ENCODE measurements at places on chromosomes 2 and 18.
A peak's percentile ranks its signal among the peaks of the same experiment; 100 is the strongest.

GRCh38 chr18:47752796-47753645 is 177.4 kb downstream of the SMAD2 start:
- DNase-seq = no peak

DNA sequence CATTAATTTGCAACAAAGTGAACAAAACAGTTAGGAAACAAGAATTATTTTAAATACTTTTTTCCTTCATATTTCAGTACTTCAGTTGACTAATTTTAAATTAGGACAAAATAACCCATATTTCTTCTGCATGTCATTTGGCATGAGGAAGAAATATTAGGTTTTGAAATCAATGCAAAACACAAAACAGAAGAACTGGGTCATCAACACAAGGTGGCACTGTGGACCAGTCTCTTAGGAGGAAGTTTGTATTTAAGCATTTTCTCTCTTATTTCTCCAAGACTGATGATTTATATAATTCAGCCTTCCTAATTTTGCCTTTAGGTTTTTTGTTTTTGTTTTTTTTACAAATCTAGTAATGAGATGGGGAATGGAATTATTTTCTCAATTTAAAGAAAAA is 352.8 kb upstream of the KCNH7 start:
- no peak for DNase-seq

- DNase-seq = no peak
Measured at GRCh38 chr2:17558053-17558452, 17.6 kb downstream of the VSNL1 start.

DNA sequence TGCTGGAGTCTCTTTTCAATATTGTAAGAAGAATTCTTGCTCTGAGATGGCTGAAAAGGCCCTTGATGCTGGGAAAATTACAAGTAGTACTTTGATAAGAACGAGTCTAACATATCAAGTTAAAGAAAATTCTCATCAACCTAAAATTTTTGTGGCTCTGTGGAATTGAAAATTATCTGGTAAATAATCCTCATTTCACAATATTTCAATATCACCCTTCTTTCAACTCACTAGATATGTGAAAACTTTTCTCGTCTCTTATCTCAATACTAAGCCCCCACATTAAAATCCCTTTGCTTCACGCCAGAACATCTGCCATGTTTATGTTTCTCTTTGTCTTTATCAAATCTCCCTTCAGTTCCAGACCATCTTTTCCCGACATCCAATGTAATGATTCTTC is 448.8 kb downstream of the ZNF516 start:
- DNase-seq = no peak

DNA sequence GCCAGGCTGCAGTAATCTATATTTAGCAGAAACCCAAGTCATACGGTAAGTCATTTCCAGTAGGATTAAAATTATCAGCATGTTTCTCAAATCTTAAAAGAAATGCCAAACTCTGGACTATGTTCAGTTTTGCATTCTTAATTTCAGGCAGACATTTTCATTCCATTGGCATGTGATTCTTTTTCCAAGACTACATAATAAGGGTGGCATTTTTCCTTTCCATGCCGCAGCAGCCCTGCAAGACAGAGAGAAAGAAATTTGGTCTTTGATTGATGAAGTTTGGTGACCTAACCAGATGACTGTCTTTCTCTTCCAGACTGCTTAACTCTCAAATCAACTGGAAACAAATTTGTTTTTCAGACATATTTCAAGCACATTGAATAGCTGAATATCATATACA is 118.1 kb downstream of the FHOD3 start:
- no peak for DNase-seq

GRCh38 chr2:241546771-241547498 is 11.6 kb upstream of the BOK start:
- DNase-seq = no peak

DNA sequence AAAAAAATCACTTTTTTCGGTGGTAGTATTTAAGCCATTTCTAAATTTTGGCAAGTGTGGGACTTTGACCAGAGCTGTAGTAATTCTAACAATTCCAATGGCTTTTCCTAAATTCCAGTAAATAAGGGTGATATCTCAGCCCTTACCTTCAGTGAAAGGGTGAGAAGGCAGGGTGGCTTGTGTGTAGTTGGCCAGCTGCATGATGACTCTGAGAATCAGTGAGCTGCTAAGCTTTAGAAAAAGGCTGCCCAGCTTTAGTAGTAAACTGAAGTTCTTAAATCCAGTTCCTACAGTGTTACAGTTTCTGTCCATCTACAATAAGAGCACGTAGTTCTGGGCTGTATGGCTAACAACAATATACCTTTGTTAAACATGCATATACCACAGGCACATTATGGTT is 42.0 kb downstream of the OXER1 start:
- DNase-seq = no peak

GRCh38 chr2:196415384-196415783 is 224.1 kb upstream of the CCDC150 start:
- no peak for DNase-seq

- no peak for DNase-seq
Measured at GRCh38 chr2:43708891-43709290, 32.7 kb upstream of the C1GALT1C1L start.

DNA sequence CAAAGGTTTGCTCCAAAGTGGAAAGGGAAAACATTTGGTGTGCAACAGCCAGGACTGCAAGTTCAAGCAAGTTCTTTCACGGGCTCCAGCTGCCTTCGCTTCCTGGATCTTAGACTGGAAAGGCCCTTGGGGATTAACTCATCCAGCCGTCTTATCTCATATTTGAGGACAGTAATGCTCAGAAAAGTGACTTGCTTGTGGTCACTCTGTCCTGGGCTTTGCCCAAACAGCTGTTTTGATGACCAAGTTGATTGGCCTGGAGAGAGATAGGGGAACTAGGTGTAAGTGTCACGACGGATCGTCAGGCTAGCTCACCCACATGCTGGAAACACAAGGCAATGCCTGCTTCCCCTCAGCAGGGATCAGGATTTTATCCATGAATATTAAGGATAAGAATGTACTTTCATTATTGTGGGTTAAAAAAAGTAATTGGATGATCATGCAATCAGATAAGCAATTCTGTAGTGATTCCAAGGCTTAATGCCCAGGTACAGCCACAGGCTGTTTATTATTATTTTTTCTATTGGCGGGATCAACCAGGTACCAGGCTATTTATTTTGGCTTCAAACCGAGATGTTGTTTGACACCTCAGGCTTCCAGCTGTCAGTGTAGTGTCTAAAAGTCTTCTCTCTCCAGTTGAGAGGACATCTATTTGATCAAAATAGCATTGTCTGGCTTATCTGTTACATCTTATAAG is 162.5 kb upstream of the EPAS1 start:
- DNase-seq = no peak

DNA sequence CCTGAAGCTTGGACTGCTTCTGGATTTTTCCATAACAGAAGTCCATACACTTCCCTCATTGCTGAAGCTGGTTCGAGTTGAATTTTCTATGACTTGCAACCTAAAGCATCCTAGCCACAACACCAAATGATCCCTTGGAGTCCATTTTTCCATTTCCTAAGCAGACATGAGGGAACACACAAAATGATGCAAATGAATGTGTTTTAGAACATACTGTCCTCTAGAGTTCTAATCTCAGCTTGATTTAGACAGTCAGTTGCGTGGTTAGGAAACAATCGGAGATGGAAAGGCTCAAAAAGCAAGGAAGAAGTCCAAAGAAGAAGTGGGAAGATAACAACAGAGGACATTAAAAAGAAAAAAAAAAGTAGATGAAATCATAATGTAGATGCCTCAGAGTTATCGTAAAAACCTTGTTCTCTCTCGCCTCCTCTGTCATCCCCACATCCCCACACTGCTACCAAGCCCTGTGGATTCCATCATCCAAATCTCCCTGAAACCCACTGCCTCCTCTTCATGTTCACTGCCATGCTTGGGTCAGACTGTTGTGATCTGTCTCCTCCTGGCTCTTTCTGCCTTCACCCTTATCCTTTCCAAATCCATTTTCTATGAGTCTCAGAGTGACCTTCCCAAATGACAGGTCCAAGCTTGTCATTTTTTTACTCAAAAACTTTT is 58.4 kb downstream of the TMEM247 start:
- no peak for DNase-seq

- no peak for DNase-seq
Measured at GRCh38 chr2:73928963-73929347, 2.3 kb downstream of the DGUOK start.

GRCh38 chr2:43278564-43279220 is 52.3 kb upstream of the ZFP36L2 start:
- no peak for DNase-seq

DNA sequence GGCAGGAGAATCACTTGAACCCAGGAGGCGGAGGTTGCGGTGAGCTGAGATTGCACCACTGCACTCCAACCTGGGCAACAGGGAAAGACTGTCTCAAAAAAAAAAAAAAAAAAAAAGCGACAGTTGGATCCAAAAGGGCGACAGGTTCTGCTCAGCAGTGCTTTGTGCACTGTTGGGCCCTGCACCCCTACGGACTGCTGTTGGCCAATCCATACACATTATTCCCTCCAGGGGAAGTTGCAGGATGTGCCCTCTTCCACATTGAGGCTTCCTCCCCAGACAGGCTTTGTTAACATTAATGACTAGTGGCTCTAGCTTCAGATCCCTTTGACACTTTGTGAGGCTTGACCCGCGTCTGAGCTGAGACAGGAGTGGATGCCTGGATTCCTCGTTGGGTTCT is 9.4 kb downstream of the NT5DC4 start:
- DNase-seq = no peak

GRCh38 chr2:47065771-47066380 is 89.2 kb downstream of the STPG4 start:
- no peak for DNase-seq

GRCh38 chr2:174959787-174960186 is 45.4 kb downstream of the CHN1 start:
- DNase-seq = no peak

GRCh38 chr18:50058731-50059130 is 136.2 kb downstream of the MYO5B start:
- no peak for DNase-seq

DNA sequence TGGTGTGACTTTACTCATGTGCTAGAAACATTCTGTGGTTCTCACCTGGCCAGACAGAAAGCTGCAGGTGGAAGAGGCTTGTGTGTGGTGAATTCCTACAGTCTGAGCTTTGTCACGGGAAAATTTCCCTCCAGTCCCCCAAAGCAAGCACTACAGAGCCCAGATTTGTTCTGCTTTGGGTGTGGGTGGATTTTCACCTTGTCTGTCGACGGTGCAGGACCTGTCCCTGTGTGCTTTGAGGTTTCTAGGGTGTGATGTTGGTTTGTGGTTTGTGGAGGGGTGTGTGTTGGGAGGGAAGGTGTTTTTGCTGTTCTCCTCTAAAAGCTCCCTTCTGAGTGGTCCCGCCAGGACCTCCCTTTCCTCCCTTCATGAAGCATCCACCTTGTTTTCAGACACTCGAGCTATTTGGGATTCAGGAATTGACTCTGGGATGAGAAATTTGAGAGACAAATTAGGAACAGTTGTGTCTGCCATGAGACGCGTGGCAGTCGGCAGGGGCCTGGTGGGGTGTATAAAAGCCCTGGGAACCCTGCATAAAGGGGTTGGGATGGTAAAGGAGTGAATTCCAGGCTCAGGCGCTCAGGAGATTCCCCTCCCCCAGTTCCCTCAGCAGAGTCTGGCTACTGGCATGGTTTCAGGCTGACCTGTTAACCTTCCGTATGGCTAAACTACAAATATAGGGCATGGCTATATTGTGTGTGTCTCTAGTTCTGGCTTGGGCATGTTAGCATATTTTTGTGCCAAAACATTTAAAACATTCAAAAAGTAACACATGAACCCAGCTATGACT is 65.5 kb downstream of the DGKD start:
- DNase-seq = peak; percentile 32

DNA sequence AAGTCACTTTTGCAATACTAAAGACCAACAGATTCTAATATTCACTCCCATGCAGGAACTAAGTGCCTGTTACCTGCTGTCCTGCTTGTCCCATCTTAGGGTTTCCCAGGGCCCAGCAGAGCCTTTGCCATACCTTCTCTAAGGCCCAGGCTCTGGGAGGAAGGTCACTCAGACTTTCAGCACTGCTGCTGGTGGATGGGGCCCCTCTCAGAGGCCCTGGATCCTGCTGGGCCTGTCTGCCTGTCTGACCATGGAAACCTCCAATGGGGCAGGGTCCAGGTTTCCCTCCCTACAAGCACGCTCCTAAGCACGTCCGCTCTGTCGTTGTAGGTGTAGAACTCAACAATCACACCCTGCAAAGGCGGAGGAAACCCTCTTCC is 75.1 kb downstream of the RRM2 start:
- DNase-seq = no peak

DNA sequence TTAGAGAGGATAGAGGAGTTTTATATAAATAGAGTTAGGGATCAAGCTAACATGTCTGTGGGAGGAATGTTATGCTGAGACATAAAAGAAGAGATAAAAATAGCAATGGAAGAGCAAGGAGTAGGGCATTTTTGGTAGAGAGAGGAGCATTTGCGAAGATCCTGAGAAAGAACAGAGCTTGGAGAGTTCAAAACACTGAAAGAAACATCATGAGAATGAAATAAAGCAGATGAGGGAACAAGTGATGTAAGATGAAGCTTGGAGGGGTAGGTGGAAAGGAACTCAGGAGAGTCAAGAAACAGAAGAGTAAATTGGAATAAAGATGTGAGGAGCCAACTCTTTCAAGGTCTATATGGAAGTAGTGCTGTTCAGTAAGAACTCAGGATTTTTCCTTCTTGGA is 308.6 kb downstream of the PARD3B start:
- no peak for DNase-seq

DNA sequence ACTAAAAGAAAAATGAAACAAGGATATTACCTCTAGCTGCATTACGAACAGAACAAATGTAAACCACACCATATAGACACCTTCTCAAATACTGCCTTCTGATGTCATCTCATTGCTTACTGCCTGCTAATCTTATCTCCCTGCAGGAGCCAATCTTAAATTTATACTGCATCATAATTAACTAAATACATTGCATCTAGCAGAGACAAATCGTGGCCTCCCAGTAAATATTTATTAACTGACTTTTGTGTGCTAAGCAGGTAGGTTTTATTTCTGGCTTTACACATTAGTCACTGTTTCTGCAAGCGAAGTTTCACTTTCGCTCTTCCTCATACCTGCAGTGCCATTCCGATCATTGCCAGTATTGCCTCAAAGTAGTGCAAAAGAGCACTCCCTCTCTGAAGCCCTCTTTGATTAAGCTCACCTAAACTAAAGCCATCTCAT is 67.5 kb downstream of the SPATS2L start:
- peak; percentile 28 for DNase-seq

- DNase-seq = no peak
Measured at GRCh38 chr18:44876755-44877154, 196.1 kb downstream of the SETBP1 start.

DNA sequence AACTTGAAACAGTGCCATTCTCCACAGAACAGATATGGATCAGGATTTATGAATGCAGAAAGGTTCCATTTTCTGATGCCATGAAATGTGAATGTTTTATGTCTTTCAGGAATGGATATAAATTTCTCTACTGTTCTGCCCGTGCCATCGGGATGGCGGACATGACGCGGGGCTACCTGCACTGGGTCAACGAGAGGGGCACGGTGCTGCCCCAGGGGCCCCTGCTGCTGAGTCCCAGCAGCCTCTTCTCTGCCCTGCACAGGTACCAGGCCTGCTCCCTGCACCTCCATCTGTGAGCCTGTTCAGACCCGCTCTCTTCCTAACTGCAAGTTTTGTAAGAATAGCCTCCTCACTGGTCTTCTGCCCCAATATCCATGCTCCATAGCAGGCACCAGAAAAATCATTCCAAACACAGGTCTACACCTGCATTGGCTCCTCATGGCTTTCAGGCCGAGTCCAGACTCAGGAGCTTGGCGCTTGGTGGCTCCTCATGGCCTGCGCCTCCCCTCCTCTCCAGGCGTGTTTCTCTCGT is 68.6 kb downstream of the LPIN1 start:
- DNase-seq = no peak

- DNase-seq = no peak
Measured at GRCh38 chr2:18506883-18507509, 53.5 kb downstream of the RDH14 start.
